ENCODE measurements at places on chromosomes 16 and 17.

DNA sequence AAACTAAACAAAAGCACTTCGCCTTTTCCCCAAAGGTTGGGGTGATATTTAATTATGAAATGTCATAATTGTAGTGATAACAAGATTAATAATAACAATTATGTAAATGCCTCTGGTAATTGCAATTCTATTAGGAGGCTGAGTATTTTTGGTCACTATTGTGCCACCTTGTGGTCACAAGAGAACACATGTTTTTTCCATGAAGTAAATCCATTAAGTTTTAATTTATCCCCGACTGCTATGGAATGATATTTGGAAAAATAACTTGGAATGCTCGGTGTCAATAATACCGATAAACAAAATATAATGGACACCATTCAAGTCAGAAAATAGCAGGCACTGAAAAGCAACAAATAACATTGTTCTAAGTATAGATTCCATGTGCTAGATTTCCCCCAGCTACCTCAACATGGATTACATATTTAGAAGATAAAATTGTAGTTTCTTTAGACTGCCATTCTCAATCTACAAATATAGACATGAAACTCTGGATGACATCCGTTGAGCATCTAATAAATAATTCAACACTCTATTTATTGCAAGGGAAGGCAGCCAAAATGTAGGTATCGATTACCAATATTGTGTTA lies 25.0 kb upstream of the KCNJ2 start:
- peak; percentile 14 for DNase-seq

DNA sequence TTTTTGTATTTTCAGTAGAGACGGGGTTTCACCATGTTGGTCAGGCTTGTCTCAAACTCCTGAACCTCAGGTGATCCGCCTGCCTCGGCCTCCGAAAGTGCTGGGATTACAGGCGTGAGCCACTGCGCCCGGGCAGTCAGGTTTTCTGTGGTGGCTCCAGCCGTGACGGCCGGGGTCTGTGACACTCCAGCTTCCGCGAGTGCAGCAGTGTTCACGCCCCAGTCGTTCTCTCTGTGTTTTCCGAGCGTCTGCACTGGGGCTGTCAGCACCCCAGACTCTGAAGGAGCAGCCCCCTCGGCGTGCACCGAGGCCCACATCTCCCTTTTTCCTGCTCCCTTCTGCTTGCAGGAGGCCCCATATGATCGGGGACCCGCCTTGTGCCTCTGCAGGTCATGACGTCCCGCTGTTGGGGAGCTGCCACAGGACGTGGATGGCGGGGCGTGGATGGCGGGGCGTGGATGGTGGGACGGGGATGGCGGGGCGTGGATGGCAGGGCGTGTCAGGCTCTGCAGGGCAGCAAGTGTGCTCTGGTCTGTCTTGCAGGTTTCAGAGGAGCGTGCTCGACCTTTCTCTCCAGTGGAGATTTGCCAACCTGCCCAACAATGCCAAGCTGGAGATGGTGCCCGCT lies 5.7 kb downstream of the ASPSCR1 start:
- no peak for DNase-seq

DNA sequence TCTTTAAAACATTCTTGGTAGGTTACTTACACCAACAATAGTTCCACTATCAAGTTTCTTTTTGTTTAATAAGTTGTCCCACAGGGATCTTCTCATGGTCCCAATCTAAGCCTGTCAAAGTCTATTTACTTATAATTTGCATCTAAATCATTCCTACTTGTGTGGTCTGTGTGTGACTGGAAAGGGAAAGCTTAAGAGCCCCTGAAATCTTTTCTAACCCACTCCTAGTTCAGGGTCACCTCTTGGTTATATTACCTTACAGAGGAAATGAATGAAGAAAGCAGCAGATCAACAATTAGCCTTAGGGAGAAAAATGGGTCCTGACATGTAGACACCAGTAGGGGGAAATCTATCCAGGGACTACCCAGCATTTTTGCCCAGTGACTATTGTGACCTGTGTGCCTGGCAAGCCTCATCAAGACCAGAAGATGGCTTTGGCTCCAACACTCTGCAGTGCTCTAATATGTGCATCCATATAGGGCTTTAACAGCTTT lies 110.4 kb upstream of the HAS3 start:
- peak; percentile 35 for DNase-seq

DNA sequence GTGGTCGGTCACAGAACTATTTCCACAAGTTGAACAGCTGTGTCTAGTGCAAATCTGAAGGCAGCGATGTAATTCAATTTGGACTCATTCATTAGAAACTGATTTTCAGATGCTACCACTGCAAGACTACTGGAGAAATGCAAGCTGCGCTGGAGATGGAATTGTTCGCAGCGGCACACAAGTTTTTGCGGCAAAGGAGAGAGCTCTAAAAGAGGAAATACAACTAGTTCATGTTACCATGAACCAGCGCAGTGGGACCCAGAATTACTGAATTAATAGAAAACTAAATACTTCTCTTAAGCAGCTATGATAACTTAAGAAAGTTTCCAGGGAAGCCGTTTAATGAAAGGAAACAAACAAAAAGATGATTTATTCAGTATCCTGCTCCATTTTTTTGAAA lies 1.9 kb downstream of the CREBBP start:
- no peak for DNase-seq

DNA sequence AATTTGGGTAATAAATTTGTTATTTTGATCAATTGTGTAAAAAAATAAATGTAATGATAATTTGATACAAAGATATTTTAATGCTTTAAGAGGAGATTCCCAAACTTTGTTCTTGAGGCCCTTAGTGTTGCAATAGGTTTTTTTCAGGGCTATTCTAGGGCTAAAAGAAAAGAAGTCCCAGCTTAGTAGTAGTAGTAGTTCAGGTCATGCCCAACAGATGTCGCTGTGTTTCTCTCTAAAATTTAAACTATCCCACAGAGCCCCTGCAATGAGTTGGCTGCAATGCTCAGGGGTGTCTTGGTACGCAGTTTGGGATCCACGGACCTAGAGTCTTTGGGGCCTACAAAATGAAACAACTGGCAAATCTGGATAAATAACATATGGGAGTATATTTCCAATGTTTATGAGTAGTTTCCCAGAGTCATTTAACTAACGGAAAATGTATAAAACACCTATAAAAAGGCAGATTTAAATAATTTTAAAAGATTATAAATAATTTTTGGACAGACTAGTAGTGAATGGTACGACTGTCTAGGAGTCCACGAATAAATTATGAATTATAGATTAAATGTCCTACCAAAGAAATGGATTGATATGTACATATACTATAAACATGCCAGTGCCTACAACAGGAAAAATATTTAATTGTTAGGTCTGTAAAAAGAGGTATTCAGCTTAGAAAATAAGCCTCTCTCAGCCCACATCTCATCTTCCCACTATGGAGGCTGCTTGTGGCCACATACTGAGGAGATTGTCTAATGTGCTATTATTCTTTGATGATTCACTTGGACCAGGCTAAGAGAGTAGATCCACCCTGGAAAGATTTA lies 228.5 kb upstream of the PMFBP1 start:
- peak; percentile 40 for DNase-seq

GRCh38 chr17:43587647-43588046 lies 41.5 kb upstream of the ETV4 start:
- no peak for DNase-seq

GRCh38 chr17:42055496-42055895 lies 5.1 kb upstream of the C17orf113 start:
- no peak for DNase-seq

- peak; percentile 66 for DNase-seq
Observed at GRCh38 chr17:8109661-8110455, 8.5 kb downstream of the ALOXE3 start.

- DNase-seq = no peak
Observed at GRCh38 chr17:79563237-79564013, 47.4 kb downstream of the RBFOX3 start.

- DNase-seq = no peak
Observed at GRCh38 chr17:44241106-44241624, 21.7 kb upstream of the UBTF start.

GRCh38 chr17:44012391-44012790 lies 2.4 kb downstream of the TMEM101 start:
- no peak for DNase-seq

GRCh38 chr16:11179574-11179973 lies 76.4 kb downstream of the SOCS1 start:
- no peak for DNase-seq

GRCh38 chr16:30637944-30638343 lies 12.8 kb upstream of the PRR14 start:
- DNase-seq = peak; percentile 31

- DNase-seq = no peak
Observed at GRCh38 chr16:80778703-80779102, 25.7 kb downstream of the CDYL2 start.

GRCh38 chr17:39224778-39225307 lies 902 bp downstream of the STAC2 start:
- no peak for DNase-seq

GRCh38 chr16:4051591-4051990 lies 64.7 kb downstream of the ADCY9 start:
- no peak for DNase-seq

- DNase-seq = peak; percentile 37
Observed at GRCh38 chr17:15260376-15261257, 4.5 kb downstream of the PMP22 start.

GRCh38 chr17:75024686-75025397 lies 12.4 kb downstream of the MRPL58 start:
- no peak for DNase-seq

DNA sequence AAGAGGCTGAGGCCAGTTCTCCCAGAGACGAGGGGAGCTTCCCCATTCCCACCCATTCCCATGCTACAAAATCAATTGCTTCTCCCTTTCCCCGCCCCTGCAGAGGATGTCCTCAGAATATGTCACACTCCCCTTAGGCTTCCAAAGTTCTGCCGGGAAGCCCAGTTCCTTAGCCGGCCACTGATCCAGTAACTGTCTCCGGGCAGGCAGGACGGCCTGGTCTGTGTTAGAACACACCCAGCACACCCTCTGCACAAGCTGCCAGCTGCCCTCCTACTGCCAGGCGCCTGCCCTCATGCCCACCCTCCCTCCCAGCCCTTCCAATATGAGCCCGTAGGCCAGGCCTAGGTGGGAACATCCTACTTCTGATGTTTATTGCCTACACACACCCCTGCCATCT lies 31.1 kb downstream of the SGSM2 start:
- DNase-seq = no peak

DNA sequence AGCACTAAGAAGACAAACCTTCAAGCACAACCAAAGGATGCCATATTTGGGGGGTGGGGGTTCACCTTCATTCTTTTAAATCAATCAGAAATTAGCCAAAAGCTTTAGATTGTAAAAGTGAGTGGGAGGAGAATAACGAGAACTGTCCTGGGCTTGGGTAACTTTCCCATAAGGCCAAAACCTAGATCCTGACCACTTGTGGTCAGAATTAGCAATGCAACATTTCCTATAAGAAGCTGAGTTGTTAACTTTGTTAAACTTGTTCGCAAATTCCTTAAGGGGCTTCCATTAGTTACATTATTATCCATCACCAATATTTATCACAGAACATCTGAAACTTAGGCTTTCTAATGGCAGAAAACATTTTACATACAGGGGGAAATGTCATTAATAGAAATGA lies 25.1 kb downstream of the STAT5B start:
- no peak for DNase-seq

- peak; percentile 92 for DNase-seq
Observed at GRCh38 chr17:5419959-5420653, at the start of gene RPAIN. Gene RPAIN (plus strand): TSS chr17:5420182. CDS start chr17:5420211, 29 bp downstream.

GRCh38 chr16:23902748-23903414 lies 67.1 kb downstream of the PRKCB start:
- DNase-seq = no peak

- no peak for DNase-seq
Observed at GRCh38 chr16:89919535-89920406, 1.1 kb downstream of the MC1R start.

DNA sequence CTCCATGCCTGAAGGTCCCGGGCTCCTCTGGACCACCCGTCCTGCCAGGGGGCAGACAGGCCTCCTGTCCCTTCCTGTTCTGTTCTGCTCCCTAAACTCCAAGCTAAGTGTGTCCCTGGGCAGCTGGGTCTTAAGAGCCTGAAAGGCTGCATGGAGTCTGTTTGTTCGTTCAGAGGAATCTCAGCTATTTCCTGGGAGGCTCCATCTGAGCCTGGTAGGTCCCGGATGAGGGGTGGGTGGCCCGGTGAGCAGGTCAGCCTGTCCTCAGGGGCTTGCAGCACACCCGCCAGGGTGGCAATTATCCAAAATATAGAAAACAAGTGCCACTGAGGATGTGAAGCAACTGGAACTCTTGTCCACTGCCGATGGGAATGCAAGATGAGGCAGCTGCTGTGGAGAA lies 12.6 kb downstream of the ACTG1 start:
- no peak for DNase-seq

- DNase-seq = no peak
Observed at GRCh38 chr17:49590874-49591273, 15.2 kb downstream of the NXPH3 start.

DNA sequence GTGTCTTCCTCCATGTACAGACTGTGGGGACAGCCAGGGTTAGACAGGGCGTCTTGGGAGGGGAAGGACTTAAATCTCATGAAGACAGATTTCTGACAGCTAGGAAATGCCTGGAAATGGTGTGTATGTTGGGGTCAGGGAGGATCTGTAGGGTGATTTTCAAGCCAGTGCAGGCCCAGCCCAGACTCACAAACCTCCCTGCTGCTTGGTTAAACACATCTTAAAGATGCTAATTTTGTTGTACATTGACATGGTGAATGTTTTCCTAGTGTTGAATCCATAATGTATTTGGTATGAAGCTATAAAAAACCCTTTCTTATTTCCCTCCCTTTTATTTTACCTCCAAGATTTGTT lies 238.3 kb downstream of the CCDC182 start:
- no peak for DNase-seq

GRCh38 chr17:79088247-79088996 lies 13.8 kb downstream of the ENGASE start:
- no peak for DNase-seq

GRCh38 chr17:27339836-27340550 lies 46.1 kb downstream of the WSB1 start:
- DNase-seq = no peak

DNA sequence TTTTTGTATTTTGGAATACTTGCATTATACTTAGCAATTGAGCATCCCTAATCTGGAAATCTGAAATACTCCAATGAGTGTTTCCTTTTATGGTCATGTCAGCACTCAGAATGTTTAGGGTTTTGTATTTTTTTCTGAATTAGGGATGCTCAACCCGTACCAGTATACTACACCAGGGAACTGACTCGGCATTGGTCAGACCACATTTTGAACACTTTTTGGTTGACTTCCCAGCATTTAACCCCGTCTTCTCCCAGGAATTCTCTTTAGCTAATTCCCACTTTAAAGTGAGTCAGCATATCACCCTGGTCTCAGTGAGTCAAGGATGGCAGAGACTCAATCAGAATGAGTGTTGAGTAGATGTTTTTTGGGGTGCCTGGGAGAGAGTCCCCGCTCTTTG lies 177.9 kb downstream of the SPECC1 start:
- no peak for DNase-seq

GRCh38 chr16:25403852-25404251 lies 146.2 kb upstream of the ZKSCAN2 start:
- no peak for DNase-seq

GRCh38 chr16:13612623-13613022 lies 307.3 kb upstream of the ERCC4 start:
- DNase-seq = no peak

- DNase-seq = no peak
Observed at GRCh38 chr17:8147141-8147804, 4.9 kb downstream of the PER1 start.
